ENCODE measurements at places on chromosomes 4 and X.
A peak's percentile ranks its signal among the peaks of the same experiment; 100 is the strongest.

DNA sequence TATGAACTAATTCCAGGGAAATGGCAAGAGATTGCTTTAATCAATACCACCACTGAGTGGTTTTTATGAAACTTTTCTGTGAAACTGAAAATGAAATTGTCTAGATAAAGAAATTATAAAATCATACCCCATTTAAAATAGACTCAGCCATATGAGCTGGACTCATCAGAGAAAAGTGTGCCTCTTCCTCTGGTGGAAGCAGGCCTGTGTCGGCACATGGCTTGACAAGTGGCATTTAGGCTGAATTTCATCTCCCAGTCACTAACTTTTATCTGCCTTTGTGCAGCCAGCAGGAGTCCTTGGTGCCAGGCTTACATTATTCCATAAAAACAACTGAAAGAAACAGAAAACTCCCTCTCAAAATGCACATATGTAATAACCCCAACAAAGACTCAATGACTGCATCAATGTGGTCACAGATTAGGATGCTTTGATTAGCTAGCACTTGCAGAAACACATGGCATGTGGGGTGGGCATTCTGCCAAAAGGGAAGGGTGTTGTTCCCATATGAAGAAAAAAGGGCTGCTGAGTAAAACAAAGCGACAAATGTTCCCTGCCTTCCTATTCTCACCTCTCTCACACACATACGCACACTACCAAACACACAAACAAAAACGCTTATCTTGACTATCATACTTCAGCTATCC lies 232.3 kb downstream of the PABPC4L start:
- no peak for DNase-seq

DNA sequence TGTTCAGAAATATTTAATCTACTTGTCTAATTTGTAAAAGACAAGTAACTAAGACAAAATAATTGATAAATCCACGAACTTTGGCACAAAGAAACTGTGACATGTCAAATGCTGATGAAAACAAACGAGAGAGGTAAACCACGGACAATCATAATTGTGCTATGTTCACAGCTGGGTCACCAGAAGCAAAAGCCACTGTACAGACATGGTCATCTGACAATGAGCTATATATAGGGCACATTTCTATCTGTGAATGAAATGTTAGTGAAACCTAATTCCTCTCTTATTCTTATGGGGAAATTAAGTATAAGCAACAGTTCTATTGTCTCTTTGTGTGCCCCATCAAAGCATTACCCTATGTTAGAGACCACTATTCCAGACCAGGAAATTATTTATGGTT lies 444.0 kb upstream of the TRAM1L1 start:
- DNase-seq, result no peak

GRCh38 chr4:42627885-42628646 lies 28.8 kb downstream of the ATP8A1 start:
- no peak for DNase-seq

GRCh38 chr4:70844180-70844579 lies 4.5 kb upstream of the GRSF1 start:
- no peak for DNase-seq

DNA sequence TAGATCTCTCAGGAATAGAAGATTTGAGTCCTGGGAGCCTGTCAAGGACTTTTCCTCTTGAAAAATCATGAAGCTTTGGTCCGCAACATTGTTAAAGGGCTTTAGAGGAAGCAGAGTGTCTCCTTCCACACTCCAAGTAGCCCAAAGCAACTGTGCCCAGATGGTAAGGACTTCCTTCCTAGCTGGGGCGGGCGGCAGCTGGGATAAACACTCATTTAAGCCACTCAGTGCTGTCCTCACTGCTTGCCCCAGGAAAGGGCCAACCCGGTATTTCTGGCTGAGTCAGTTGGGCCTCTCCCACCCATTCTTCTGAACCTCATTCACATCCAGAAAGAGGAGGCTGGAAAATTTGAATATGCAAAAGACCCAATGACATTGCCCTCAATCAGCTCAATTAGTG lies 144.3 kb downstream of the CHIC2 start:
- no peak for DNase-seq

DNA sequence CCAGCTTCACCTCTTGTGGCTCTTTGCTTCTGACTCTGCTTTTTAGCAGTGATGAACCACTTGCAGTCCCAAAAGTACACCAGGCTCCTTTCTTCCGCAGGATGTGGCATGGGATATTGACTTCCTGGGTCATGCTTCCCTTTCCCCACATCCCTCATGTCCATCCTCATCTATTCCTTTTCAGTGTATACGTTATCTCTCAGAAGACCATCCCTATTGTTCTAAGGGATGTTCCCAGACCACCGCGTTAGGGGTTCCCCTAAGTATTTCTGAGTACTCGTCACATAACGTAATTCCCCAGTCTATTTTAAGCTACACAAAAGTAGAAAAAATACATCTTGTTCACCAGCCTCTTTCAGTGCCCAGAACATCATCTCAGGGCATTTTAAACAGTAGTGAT lies 71.1 kb upstream of the NLGN4X start:
- no peak for DNase-seq

GRCh38 chr4:19615086-19615689 lies 636.5 kb upstream of the SLIT2 start:
- DNase-seq, result no peak

DNA sequence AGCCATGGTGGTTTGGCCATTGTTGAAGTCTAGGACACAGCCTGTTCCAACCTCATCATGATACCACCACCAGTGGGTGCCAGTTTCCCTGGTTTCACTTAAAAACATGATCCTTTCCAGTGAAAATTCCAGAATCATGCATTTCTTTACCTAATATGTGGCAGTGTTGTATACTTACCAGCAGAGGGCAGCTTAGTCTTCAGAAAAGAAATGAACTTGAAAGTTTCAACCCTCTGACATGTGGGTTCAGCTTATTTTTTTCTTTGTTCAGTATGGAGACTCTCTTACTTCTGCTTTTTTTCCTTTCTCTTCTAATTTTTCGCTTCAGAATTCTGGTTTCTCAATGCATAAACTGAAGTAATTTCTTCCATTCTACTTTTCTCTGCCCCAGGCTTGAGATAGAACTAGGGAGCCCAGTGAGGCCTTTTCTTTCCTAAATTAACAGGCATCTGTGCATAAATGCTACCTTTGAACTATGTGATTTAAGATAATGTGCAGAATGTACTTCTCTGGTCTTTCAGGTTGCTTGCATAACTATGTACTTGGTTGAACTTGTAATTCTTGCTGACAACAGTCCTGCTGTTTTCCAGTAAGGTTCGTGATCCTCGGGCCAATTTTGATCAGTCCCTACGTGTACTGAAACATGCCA lies 10.7 kb downstream of the LIAS start:
- peak; percentile 87 for DNase-seq

- no peak for DNase-seq
These were observed at the start of gene SORCS2 for GRCh38 chr4:7192252-7193029. Gene SORCS2, plus strand, starts transcription at chr4:7192538.

GRCh38 chrX:103101299-103102042 lies 8.5 kb upstream of the NXF3 start:
- no peak for DNase-seq

DNA sequence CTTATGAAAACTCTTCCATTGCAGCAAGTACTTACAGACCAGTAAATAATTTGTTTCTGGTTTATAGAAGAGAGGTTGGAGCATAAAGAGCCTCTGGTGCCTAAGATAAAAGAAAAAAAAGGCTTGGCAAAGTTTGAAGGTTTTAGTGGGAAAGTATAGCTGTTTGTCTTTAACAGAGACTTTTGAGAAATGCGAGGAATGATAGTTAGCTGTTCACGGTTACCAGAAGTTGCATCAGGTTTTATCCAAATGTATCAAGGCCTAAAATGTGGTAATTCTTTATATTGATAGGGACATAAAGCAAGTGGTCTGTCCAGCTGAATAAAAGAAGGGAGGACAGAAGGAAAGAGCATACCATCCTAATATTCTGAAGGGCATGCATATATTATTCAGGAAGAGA lies 29.3 kb downstream of the RAP1GDS1 start:
- no peak for DNase-seq

DNA sequence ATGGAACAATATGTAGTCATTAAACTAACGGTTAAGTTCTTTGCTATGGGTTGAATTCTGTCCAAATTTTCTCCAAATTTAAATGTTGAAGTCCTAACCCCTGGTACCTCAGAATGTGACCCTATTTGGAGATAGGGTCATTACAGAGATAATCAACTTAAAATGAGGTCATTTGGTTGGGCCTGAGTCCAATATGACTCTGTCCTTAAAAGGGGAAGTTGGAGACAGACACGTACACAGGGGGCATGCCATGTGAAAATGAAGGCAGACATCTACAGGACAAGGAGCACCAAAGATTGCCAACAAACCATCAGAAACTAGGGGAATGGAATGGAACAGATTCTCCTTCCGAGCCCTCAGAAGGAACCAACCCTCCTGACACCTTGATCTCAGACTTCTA lies 492.0 kb upstream of the FTHL17 start:
- DNase-seq, result no peak

DNA sequence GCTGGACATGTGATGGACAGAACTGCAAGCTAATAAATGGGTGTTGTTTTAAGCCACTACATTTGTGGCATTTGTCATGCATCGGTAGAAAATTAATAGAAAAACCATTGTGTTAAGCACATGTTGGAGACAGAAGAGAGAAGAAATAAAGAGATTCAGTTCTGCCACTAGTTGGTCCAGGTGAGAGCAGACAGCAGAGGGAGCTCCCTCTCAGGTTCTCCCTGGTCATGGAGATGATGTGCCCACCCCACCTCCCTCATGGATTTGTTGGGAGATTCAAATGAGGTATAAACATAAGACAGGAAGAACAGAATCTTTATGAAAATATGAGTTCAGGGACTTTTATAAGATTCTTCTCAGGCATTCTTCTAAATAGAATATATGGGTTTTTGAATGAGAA lies 36.8 kb upstream of the OCIAD2 start:
- DNase-seq, result no peak

DNA sequence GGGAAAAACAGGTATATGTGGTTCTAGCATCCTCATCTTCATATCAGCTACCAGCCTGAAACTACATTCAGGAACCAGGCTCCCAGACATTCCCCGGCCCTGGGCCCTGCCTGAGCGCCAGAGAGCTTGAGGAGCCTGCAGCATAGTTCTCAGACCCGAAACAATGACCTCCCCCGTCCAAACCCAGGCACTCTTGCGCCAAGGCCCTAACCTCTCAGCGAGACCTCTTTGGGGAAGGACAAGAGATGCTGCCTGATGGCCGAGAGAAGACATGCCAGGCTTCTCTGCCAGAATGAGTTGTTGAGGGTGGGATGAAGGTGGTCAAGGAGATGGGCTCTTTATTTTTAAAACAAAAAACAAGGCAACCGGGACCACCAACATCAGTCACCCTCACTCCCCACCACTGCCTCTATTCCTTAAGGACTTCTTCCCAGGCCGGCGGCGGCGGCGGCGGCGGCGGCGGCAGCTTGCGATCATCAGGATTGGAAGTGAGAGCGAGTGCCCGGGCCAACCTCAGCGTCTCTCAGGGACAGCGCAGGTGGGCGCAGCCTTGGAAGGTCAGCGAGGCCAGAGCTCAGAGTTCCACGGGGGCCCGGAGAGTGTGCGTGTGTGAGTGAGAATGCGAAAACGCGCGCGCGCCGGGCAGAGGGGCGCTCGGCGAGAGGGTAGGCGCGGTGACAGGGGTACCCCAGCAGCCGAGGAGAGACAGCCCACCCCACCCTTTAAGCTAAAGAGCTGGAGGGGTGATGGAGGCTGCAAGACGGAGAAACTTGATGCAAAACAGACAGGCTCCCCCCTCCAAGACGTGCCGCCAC lies 601 bp downstream of the INPP4B start:
- DNase-seq, result no peak

- DNase-seq, result no peak
These were observed 144.2 kb downstream of the AASDH start for GRCh38 chr4:56243107-56243506.

GRCh38 chr4:174713821-174714220 lies 115.2 kb downstream of the GLRA3 start:
- DNase-seq, result no peak

Data from stromal cell of bone marrow (primary cell).